ENCODE measurements at places on chromosomes 4 and X.

DNA sequence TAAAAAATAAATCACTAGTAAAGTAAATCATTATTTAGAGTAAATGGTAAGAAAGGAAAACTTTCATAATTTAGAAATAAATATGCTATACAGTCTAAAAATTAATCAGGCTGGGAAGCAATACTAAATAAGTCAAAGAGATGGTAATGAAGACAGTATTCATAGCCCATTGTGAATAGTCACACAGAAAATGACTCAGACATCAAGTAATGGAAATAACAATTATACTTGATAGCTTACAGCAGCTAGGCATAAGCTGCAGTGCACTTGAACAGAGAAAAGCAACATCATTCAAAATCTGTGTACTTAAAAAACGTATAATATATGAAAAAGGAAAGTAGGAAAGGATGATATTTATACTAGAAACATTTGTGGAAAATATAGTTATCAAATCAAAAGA is 642.5 kb upstream of the GNPDA2 start:
- DNase-seq: no peak

DNA sequence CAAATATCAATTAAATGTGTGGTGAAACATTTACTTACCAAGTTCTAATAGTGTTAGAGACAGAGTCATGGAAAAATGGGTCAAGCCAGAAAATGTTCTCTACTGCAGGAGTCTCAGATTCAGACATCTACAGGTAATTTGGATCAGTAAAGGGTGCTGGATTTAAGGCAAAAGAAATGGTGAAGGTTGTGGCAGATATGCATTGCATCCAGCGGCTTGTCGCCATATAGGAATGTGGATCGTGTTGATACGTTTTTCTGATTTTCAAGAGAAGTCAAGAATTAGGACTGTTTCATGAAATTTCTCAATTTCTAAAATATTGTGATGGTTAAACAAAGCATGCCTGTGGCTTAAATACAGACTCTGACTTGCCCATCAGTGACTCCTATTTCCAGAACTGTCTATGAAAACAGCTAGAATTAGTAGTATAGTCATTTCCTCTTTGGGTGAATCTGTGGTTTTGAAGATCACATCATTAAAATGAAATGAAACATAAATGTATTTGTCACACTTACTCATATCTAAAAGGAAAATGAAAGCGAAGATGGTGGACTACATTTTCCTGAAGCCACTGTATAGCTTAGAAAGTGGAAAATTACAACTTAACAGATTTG is 110.1 kb upstream of the VEGFC start:
- peak; percentile 94 for DNase-seq

- peak; percentile 3 for DNase-seq
Measured at GRCh38 chr4:548976-549375, 27.1 kb downstream of the TMEM271 start.

DNA sequence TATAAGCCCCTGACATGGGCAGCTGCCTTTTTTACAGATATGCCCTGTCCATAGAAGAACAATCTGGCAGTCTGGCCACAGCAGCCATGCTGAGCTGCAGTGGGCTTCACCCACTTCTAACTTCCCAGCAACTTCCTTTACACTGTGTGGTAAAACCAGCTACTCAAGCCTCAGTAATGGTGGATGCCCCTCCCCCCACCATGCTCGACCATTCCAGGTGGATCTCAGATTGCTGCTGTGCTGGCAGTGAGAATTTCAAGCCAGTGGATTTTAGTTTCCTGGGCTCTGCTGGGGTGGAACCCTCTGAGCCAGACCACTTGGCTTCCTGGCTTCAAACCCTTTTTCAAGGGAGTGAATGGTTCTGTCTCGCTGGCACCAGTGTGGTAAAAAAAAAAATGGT is 355.9 kb upstream of the EDA2R start:
- DNase-seq: no peak

DNA sequence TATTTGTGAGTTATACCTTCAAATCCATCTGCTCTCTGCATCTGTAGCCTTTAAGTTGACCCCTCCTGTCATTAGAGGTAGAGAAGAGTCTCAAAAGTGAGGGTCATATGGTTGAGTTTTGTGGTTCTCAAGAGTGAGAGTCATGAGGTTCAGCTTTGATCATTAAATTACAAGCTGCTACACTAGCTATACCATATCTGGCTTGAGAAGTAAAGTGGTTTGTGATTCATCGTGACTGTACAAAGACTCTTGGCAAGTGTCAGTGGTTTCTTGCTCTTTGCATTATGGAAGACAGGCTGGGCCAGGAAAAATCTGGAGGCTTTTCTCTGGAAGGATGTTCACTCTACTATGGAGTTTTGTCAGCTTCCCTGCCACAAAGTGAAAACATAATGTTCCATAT is 170.6 kb downstream of the ZC4H2 start:
- peak; percentile 25 for DNase-seq

GRCh38 chr4:73763877-73764276 is 23.5 kb downstream of the CXCL8 start:
- no peak for DNase-seq

DNA sequence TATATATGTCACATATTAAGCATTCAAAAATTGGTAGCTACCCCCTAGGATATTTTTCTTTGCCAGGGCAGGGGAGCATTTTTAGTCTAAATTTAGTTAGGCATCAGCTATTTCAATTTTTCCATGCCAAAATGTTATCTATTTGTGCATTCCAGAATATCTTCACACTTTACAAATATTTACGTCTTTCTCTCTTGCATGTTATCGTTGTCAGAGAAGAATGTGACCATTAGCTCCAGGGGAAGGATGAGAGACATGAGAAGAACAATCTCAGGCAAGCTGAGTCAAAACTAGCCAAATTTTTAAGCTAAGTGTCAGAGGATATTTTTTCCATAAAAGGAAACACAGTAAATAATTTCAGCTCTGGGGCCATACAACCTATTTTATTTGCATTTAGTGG is 885.0 kb upstream of the EPHA5 start:
- DNase-seq: no peak

GRCh38 chr4:77126809-77127208 is 30.2 kb upstream of the CCNG2 start:
- DNase-seq: no peak

DNA sequence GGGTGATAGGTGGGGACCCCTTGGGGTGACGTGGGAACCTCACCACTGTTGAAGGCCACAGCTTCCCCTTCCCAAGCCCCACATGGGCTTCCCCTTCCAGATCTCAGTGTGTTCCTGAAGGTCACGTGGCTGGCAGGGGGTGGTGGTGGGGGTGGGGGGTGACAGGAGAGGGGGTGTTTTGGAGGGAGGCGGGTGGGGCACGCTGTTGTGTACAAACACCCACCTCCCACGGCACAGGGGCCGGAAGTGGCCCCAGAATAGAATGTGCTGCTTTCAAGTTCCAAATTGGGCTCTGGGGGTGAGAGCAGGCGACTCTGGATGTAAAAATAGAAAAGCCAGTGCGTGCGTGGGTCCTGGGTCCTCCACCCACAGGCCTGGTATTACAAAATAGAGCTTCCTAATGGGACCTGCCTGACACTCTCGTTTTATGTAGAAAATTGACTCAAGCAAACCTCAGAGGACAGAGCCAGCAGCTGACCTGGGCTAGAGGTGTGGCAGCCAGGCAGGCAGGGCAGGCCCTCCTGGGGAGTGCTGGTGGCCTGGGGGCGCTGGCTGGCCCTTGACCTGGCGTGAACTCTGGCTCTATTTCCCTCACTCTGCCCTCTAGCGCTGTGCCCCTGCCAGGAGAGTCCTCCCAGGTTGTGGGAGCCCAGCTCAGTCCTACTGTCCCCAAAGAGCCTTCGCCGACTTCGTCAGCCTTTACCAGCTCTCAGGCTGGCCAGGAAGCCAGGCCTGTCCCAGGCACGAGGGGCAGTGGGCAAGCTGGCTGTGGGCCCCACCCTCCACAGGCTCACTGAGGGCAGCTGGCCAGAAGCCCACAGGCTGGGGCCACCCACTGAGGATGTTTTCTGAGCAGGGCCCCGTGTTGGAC is 5.4 kb upstream of the SH3BP2 start:
- DNase-seq: no peak

DNA sequence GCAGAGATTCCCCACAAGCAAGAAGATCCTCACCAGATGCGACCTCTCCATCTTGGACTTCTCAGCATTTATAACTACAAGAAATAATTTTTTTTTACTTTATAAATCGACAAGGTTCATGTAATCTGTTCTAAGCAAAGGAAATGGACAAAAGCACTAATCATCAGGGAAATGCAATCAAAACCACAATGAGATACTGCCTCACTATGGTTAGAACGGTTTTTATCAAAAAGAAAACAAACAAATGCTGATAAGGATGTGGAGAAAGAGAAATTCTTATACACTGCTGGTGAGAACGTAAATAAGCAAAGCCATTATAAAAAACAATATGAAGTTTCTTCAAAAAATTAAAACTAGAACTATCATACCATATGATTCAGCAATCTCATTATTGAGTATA is 1382.6 kb downstream of the ARAP2 start:
- DNase-seq: no peak

- no peak for DNase-seq
Measured at GRCh38 chrX:129641469-129641868, 13.3 kb downstream of the APLN start.

- no peak for DNase-seq
Measured at GRCh38 chr4:99917575-99917974, 23.3 kb upstream of the LAMTOR3 start.

- DNase-seq: no peak
Measured at GRCh38 chrX:82134378-82134777, 932.5 kb downstream of the SH3BGRL start.

- DNase-seq: no peak
Measured at GRCh38 chr4:5889002-5889696, 3.7 kb downstream of the CRMP1 start.

DNA sequence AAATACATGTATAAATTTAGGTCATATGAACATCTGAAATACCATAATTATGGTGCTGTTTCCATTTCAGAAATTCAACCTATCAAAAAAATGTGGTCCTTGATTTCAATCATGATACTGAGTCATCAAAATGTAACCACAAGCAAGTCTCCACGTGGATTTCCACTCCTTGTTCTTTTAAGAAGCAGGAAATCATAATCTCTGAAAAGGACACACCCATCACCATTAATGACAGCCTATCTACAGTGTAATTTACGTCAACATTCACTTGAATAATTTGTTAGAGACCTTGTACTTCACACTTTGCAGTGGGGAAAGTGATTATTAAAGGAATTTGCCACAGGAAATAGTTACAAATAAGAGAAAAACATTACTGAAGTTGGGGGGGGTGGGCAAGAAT is 17.7 kb upstream of the SLC7A11 start:
- DNase-seq: peak; percentile 68

DNA sequence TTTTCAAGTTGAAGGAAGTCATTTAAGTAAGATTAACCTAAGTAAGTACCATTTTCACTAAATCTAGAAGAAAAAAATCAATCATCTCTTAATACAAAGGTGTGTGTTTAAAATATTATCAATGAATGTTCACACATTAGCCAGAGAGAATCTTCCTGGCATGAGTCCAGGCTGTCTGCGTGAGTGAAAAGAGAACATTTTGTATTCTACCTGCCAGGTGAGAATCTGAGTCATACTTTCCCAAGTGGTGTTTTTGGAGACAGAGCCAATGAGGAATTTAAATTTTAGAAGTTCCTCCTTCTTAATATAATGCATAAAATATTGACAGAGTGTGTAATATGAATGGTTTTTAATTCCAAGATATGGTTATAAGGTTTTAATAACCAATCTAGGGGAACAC is 371.8 kb upstream of the NR3C2 start:
- no peak for DNase-seq

- no peak for DNase-seq
Measured at GRCh38 chrX:50615570-50616158, 145.0 kb upstream of the DGKK start.

DNA sequence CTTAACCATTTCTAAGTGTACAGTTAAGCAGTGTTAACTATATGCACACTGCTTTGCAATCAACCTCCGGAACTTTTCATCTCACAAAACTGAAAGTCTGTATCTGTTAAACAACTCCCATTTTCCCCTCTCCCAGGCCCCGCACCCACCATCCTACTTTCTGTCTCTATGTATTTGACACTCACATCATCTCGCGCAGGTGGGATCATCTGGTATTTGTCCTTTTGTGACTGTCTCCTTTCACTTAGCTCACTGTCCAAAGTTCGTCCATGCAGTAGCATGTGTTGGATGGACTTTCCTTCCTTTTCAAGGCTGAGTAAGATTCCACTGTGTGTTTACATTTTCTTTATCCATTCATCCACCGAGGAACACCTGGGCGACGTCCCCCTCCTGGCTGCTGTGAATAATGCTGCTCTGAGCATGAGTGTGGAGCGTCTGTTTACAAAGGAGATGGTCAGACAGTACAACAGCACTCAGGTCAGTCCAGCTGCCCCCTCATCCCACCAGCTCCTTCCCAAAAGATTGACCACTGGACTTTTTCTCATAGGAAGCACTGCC is 39.8 kb downstream of the DCTD start:
- no peak for DNase-seq

- DNase-seq: peak; percentile 96
Measured at GRCh38 chr4:14168919-14169318, 541.4 kb upstream of the BOD1L1 start.

DNA sequence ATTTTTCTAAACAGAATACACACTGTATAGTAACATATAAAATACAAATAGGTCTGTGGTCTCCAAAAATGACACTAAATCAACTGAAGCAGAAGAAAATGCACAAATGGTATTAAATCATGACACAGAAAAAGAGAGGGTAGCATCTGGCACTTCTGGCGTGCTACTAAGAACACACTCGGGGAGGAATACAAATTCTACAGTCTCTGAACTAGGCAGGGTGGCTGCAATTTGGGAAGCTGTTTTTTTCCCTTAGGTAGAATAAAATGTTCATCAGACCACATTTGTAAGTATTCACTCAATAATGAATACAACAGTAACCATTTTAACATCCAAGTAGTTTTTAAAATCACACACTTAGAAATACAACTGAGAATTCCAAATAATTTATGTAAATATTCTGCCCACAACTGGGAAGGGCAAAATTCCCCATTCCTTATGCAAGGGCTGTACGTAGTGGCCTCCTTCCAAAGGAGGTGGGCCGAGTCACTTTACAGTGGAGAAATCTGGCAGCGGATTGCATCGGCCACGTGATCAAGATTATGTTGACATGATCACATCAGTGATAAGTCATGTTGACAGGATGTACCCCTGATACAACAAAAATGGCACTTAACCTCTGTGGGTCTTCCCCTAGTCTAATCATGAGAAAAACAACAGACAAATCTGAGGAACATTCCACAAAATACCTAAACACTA is 101.1 kb downstream of the TSPAN5 start:
- peak; percentile 82 for DNase-seq

DNA sequence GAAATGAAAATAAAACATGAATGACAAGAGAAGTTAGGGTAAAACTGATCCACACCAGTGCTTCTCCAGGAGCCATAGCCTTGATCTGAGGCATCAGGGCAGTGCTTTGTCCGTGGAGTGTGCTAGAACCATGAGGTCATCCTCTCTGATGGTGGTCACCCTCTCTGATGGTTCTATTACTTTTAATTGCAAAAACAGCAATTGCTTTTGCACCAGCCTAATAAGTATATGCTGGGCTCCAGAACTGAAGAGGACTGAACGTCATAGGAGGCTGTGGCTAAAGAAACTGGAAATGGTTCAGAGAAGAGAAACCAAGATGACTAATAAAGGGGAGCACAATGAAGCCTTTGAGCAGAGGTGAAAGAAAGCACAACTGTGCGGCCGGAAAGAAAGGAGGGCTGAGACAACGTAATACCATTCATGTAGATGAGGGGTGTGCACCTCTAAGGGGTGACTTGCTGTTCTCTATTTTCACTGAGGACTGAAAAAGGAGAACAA is 17.0 kb upstream of the TMEM154 start:
- peak; percentile 62 for DNase-seq

GRCh38 chr4:172874944-172875343 is 293.7 kb upstream of the GALNT7 start:
- no peak for DNase-seq

GRCh38 chr4:16722416-16722815 is 176.0 kb downstream of the LDB2 start:
- DNase-seq: no peak
